EL (cell line): ENCODE measurements at places on chromosomes 12 and 14.

- no peak for DNase-seq
Measured at GRCh38 chr12:123135688-123136087, 15.2 kb downstream of the PITPNM2 start.

DNA sequence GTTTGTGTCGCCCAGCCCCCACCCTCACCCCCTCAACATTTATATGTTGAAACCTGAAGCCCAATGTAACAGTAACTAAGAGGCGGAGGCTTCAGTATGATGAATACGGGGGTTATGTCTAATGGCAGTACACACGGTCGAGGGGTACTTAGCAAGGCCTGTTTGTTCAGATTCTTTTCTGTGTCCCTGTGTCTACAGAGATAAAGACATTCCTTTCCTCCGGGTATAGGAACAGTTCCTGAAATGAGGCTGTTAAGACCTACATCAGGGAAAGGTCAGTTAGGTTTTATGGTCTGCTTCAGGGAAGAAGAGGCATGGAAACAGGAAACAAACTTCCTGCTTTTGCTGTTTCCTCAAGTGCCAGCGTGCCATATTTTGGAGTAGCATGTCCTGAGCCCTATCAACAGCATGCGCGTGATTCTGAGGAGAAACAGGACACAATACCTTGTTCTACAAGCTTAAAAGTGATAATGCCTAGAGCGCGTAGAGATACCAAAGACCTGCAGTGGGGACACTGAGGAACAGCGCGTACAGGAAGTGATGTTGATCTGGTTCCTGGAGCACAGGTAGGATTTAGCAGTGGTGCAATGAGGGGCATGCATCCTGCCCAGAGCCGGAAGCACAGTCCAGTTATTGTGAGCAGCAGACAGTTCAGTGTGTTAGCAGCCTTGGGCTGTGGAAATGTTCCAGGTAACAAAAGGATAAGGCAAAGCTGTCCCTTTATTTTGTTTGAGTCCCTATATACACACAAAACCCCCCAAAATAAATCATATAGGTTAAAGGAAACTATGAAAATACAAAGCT, 47.2 kb downstream of the FGD4 start:
- no peak for DNase-seq

DNA sequence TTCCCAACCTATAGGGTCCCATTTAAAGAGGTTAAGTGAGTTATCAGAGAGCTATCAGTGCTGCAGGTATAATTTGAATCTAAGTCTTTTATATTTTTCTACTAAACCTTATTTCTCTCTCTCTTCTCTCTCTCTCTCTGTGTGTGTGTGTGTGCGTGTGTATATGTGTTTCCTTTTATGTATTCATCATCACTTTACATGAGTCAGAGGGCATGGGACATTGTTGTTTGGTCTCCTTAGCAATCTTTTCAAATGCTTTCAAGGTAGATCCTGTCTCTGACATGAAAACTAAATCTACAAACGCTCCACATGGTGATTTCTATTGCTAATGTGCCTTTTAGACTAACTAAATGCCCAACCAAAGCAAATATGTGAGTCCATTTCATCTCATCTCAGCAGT, 459.7 kb downstream of the BTG1 start:
- no peak for DNase-seq

GRCh38 chr12:110686294-110686903, 2.5 kb downstream of the HVCN1 start:
- DNase-seq = no peak

GRCh38 chr12:48489012-48489411, 6.7 kb downstream of the C12orf54 start:
- peak; percentile 13 for DNase-seq

- DNase-seq = no peak
Measured at GRCh38 chr12:120961604-120962531, 16.5 kb upstream of the HNF1A start.

- no peak for DNase-seq
Measured at GRCh38 chr14:99063620-99064225, 208.3 kb downstream of the BCL11B start.

- DNase-seq = no peak
Measured at GRCh38 chr14:93735206-93735605, 53.1 kb downstream of the PRIMA1 start.

DNA sequence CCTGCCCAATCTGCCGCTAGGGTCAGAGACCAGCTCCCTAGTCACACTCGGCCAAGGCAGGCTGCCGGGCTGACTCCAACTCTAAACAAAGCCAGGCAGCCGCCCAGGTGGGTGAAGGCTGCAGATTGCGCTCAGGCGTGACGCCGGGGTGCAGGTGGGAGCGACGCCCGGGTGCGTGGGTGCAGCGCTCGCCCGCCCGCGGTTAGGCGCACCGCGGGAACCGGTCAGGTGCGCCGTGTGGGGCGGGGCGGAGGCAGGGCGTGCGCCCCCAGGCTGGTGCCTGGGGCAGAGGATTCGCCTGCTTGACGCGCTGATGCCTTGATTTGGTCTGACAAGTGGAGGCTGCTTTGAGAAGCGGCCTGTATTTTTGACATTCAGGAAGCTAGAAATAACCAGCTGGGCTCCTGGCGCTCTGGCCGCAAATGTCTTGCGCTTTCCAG, 126.7 kb upstream of the HIF1A start:
- no peak for DNase-seq

- DNase-seq = no peak
Measured at GRCh38 chr14:97177635-97178034, 380.5 kb downstream of the VRK1 start.

- DNase-seq = no peak
Measured at GRCh38 chr12:2194060-2194459, 141.3 kb downstream of the CACNA1C start.

DNA sequence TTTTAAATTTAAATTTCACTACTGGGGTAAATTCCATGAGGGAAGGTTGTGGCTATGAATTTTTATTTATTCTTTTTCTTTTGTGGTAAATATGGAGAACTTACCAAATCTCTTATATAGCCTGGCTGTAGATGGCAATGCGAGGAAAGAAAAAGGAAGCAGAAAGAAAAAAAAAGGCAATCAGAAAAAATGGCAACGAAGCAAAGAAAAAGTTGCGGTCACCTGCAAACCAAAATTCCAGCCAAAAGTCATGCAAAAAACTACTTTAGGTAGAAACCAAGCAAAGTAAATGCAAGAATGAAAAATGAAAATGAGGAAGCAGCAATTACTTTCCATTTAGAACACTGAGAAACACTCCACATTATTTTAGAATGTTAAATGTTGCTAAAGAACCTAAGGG, 69.5 kb upstream of the GNPNAT1 start:
- DNase-seq = no peak

DNA sequence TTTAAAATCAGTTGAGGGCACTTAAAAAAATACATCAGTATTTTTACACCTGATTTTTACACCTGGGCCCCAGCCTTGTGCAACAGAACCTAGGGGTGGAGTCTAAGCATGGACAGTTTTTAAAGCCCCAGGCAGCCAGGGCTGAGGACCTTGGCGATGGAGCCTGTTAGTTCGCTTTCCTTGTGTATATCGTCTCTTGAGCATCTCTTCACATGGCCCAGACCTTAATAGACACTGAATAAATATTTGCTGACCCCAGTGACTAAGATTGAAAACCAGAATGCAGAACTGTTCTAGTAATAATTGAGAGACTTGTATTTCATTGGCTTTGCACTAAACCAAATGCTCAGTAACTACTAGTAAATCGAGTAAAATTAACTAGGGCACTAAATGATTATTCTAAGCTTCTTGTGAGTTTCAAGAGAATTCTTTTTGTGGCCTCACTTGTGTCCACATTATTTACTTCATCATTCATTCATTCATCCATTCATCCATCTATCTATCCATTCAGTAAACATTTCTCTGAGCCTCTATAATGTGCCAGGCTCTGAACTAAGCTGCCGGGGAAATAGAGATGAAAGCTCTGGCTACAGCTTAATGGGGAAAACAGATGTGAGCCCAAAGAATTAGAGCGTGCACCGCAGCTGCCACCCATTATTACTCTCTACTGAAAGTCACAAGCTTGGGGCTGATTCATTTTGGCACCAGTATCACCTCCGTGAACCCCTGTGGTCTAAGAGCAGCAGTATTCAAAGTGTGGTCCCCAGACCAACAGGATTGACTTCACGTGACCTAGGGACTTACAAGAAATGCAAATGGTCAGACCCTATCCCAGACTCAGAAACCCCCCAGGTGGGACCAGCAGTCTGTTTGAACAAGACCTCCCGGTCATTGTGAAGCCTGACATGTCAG, 30.7 kb upstream of the BCL7A start:
- DNase-seq = no peak

GRCh38 chr12:143964-144649, 69.8 kb downstream of the SLC6A12 start:
- DNase-seq = no peak

DNA sequence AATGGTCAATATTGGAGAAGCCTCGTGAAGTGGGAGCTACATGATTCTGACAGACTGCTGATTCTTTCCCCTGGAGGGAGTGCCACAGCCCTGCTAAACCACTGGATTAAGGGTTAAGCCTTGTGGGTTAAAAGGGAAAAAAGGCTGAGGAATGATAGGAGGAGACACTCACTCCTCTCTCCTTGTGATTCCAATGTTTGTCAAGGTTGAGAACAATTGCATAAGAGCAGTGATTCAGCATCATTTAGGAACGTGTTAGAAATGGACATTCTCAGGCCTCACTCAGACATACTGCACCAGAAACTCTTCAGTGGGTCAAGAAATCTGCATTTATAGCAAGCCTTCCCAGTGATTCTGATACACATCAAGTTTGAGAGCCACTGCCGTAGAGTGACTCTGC, 87.8 kb upstream of the GZMB start:
- no peak for DNase-seq

- no peak for DNase-seq
Measured at GRCh38 chr12:122035292-122035691, 13.6 kb downstream of the BCL7A start.

DNA sequence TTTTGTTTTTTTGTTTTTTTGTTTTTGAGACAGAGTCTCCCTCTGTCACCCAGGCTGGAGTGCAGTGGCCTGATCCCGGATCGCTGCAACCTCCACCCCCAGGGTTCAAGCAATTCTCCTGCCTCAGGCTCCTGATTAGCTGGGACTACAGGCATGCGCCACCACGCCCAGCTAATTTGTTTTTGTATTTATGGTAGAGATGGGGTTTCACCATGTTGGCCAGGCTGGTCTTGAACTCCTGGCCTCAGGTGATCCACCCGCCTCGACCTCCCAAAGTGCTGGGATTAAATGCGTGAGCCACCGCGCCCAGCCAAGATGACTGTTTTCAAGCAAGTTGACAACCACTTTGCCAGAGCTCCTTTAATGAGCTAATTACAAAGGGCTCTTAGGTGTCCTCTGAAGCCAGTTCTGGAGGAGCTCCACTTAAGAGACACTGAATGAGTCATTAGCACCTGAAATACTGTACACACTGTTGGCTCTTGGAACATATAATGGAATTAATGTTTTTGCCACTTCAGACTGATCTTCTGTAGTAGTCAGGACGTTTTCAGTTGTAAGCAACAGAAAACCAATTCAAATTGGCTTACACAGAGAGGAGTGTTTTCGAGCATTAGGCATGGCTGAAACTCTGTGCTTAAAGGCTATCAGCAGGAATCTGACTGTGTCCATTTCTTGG, 55.4 kb upstream of the MED13L start:
- no peak for DNase-seq

DNA sequence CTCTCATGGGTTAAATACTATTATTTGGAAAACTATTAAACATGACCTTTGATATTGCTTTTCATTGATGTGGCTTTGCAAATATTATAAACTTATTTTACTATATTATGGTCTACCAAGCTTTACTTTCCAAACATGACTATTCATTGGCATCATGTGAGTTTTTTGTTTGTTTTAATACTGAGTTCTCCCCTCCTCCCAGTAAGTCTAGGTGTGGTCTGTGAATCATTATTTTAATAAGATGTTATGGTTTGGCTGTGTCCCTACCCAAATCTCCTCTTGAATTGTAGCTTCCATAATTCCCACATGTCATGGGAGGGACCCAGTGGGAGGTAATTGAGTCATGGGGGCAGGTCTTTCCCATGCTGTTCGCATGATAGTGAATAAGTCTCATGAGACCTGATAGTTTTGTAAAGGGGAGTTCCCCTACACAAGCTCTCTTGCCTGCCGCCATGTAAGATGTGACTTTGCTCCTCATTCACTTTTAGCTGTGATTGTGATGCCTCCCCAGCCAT, 80.0 kb downstream of the BORCS5 start:
- DNase-seq = no peak
